ENCODE measurements at places on chromosomes 3 and 15.

DNA sequence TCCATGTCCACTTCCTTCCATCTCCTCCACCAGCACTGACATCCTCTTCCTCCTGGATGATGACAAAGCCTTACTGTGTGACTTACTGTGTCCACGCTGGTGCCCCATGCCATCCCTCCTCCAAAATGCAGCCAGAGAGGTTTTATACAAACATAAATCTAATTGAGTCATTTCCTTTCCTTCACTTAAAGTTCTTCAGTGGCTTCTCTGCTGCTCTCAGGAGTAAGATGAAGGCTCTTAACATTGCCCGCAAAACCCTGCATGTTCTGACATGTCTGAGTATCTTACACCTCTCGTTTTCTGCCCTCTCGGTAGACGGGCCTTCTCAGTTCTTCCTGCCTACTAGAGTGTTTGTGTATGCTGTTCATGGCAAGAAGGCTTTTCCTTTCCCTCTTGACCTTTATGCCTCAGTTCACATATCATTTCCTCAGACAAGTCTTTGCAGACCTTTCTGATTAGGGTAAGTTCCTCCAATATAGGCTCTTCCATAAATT is 175.5 kb downstream of the CFAP20DC start:
- DNase-seq = no peak

DNA sequence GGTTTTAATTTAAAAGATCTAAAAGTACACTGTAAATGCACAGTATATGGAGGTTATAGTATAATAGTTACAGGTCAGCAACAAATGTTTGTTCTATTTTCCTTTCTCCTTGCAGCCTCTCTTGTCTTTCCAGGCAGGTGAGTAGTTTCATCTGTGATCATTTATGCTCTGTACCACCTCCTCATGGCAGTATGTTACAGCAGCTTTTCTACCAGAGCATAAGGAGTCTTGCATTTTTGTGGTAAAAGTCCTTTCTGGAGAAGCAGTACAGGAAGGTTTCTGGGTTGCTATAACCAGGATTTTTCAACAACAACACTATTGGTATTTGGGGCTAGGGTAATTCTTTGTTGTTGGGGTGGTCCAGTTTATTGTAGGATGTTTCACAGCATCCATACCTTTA is 59.5 kb downstream of the ZNF609 start:
- no peak for DNase-seq

GRCh38 chr3:172293093-172293492 is 155.2 kb downstream of the GHSR start:
- no peak for DNase-seq

- no peak for DNase-seq
Observed at GRCh38 chr3:158748237-158748828, 16.1 kb upstream of the RARRES1 start.

DNA sequence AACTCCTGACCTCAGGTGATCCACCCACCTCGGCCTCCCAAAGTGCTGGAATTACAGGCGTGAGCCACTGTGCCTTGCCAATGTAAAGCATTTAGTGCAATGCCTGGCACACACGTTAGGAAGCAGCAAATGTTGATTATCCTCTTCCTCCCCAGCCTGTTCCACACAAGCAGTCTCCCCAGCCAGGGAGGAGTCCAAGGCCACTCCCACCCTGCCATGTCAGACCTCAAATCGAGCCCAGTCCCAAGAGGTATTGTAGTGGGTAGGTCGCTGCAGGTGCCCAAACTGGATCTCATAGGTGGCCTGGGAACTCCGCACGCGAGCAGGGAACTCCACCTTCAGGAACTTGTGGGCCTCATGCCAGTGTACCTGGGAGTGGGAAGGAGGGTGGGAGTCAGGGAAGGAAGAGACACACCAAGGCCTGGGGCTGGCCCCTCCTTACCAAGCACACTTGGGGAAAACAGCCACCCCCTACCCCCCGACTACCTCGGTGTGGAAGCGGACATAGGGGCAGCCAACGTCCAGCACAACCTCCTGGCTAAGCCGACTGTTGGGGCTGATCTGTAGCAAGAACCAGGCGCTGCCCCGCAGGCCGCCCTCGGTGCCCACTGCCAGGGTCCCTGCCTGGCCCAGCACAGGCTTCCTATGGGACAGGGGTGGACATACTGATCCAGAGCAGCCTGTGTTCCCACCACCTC is 10.3 kb downstream of the MAN2C1 start:
- DNase-seq = no peak

GRCh38 chr15:68990231-68990991 is 24.1 kb upstream of the NOX5 start:
- no peak for DNase-seq
